Activated T-cell treated with anti-CD3 and anti-CD28 coated beads, Interleukin-2, amount 50 U/mL, for 4 hours (primary cell): ENCODE measurements at places on chromosomes 16 and 17. TPM values are rescaled to one million over a fixed set of nuclear protein-coding genes. Genes with fewer than 3 reads are reported as not detected.

The TBX2 gene
- 0.16 TPM for total RNA-seq

The TTLL6 gene
- total RNA-seq: not detected

The RIPOR1 gene
- total RNA-seq: 18.0 TPM

The DPEP2 gene
- 0.81 TPM for total RNA-seq

The NEUROD2 gene
- total RNA-seq: not detected

The CTRB2 gene
- 5.5 TPM for total RNA-seq

The FN3K gene
- 1.0 TPM for total RNA-seq
